ENCODE measurements at places on chromosomes 12 and 14. TPM values are rescaled to one million over a fixed set of nuclear protein-coding genes. Genes with fewer than 3 reads are reported as not detected.

DNA sequence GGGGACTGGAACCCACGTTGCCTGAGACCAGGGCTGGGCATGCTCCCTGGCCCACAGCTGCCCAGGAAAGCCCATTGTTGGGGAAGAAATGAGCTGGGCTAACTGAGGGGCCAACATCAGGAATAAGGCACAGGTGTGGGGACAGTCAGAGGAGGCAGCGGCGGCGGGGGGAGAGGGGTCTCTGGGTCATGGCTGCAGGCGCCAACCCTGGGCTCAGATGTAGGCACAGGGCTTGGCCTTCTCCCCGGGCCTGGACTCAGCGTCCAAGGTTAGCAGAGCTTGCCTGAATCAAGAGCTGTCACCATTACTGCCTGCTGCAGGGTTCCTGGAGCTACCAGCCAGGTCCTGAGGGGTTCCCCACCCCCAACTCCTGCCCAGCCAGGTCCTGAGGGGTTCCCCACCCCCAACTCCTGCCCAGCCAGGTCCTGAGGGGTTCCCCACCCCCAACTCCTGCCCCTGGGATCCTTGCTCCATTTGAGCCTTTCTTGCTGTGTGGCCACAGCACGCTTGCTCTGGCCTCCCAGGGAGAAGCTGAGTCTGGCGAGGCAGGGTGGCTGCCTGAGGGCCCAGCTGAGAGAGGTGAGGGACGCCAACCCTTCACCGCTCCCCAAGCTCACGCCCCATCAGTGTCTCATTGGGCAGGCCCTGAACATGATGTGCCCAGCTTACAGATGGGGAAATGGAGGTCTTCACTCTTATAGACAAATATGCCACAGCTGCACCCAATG lies 6.2 kb downstream of the CHGA start:
- H3K4me1 ChIP-seq = no peaks in the 10 kb centered on the region
- H3K36me3 ChIP-seq = no peaks in the 10 kb centered on the region
- H3K27ac ChIP-seq = no peak overlapping the region
- H3K4me3 ChIP-seq = no peak overlapping the region

C14orf39 gene
- total RNA-seq = 0.56 TPM

NGB gene
- total RNA-seq = not detected

GOLGA3 gene
- 40.4 TPM for total RNA-seq

HPD gene
- total RNA-seq = not detected

OR4K2 gene
- total RNA-seq = not detected

DNA sequence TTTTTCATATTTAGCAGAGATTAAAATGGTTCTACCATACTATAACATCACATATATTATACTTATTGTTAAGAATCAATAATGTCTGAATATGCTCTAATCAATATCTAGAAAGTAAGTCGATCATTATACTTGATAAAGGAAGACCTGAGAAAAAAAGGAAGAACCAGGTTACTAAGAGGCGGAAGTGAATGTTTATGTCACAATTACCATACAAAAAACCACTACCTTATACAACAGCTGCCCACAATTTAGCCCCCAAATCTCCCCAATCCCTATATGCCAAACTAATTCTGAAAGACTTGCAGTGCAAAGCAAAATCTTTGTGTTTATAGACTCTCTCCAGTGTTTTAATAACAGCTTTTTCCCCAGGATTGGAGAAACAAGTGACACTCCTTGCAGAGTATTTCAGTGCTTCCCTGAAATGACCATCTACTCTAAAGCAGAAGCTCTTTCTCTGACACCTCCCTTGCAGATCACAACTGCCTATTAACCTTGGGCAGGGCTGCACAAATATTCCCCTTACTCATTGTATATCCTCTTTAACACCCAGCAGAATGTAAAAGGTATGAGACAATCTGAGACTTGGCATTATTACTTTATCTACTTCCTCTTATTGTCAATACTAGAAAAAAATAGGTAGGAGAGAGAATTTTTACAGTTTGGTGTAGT lies 12.7 kb upstream of the SLC2A3 start:
- no peak for DNase-seq
- no peaks in the 10 kb centered on the region for H3K4me1 ChIP-seq
- H3K27me3 ChIP-seq = no peaks in the 10 kb centered on the region
- peak overlapping the region; percentile 20 for H3K27ac ChIP-seq

EGLN3 gene
- 26.6 TPM for total RNA-seq

GRCh38 chr12:55698241-55698955 lies 9.3 kb downstream of the ITGA7 start:
- H3K27ac ChIP-seq = no peak overlapping the region
- no peak for DNase-seq
- peaks cover 20% of the 10 kb centered on the region for H3K36me3 ChIP-seq
- H3K4me3 ChIP-seq = no peak overlapping the region
- no peaks in the 10 kb centered on the region for H3K4me1 ChIP-seq

TAS2R19 gene
- 1.8 TPM for total RNA-seq

DNA sequence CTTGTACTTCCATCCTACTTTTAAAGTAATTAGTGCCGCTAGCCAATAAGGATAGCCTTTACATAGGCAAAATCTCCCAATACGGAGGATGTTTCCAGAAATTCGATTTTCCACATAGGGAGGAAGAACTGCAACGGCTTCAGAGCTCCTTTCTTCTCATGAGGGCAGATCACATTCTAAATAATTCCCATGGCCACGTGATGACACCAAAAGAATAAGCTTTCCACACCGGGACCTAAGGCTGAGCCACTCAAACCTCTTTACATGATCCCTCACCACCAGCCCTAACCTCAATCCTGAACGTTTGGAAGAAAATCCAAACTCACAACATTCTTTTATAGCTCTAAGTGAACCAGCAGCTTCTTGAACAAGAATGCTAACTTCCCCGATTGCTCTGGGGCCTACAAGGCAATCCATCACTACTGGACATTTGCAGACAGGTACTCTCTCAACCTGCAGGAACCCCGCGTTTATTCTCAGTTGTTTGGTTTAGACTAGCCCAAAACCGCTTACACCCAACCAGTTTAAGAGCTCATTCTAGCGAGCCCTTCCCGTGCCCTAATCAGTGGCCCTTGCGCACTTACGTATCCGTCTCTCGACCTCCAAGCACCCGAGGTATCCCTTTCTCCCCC lies 884 bp downstream of the CAPRIN2 start:
- no peaks in the 10 kb centered on the region for H3K36me3 ChIP-seq
- peak overlapping the region; percentile 74 for H3K4me3 ChIP-seq
- DNase-seq = no peak
- H3K27ac ChIP-seq = peak overlapping the region; percentile 84
- no peaks in the 10 kb centered on the region for H3K27me3 ChIP-seq

- H3K4me3 ChIP-seq = no peak overlapping the region
- no peak for DNase-seq
- no peaks in the 10 kb centered on the region for H3K4me1 ChIP-seq
Observed at GRCh38 chr14:71212683-71213107, 305.4 kb downstream of the PCNX1 start.

- no peak overlapping the region for H3K27ac ChIP-seq
- H3K4me3 ChIP-seq = no peak overlapping the region
- no peaks in the 10 kb centered on the region for H3K27me3 ChIP-seq
- no peaks in the 10 kb centered on the region for H3K36me3 ChIP-seq
Observed at GRCh38 chr12:2540535-2540941, 254.2 kb upstream of the FKBP4 start.

GRCh38 chr14:55318694-55319093 lies 47.5 kb downstream of the FBXO34 start:
- DNase-seq = no peak
- peaks cover 9% of the 10 kb centered on the region for H3K4me1 ChIP-seq
- no peaks in the 10 kb centered on the region for H3K36me3 ChIP-seq
- no peak overlapping the region for H3K27ac ChIP-seq

- no peak overlapping the region for H3K4me3 ChIP-seq
- no peak overlapping the region for H3K27ac ChIP-seq
- no peaks in the 10 kb centered on the region for H3K27me3 ChIP-seq
Observed at GRCh38 chr14:75545907-75546306, 23.6 kb downstream of the BATF start.

MGP gene
- total RNA-seq = not detected

DNA sequence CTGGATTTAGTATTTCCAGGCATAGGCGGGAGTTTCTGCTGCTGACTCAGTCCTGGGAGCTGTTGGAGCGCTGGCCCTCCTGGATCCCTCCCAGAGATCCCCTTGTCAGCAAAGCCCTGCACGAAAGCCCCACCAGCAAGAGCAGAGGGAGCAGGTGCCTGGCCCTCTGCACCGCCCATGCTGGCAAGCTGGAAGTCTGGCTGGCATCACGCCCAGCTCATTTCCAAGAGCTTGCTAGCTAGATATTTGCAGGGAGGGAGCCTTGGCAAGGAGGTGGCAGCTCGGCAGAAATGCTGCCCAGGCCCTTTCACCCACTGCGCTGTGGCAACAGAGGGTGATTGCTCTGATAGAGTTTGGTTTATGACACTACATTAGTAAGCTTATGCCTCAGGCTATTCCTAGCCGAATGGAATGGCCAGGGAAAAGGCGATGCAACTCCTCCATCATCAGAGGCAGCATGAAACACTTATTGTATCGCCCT lies 193.9 kb downstream of the EMP1 start:
- peak; percentile 32 for DNase-seq
- H3K36me3 ChIP-seq = no peaks in the 10 kb centered on the region
- H3K4me1 ChIP-seq = no peaks in the 10 kb centered on the region
- H3K27me3 ChIP-seq = peaks cover 15% of the 10 kb centered on the region

DNA sequence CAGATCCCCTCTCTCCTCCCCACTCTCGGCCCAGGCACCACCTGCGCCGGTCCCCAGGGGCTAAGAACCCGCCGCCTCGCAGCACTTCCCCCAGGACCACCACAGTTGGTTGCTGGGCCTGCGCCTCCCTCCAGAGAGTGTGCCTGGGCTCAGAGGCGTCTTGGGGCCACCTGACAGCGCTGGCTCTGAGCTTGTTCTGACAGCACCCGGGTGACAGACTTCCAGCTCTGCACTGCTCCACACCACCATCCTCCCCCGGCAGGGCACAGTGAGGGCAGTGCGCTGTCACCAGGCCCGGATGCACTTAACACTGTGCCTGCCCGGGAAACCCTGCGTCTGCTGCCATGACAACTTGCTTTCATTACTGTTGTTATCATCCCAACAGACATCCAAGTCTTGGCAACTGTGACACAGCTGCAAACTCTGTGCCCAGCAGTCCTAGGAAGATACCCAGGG lies 6.6 kb downstream of the BRF1 start:
- DNase-seq = peak; percentile 47
- H3K36me3 ChIP-seq = no peaks in the 10 kb centered on the region
- H3K4me1 ChIP-seq = no peaks in the 10 kb centered on the region
- H3K27me3 ChIP-seq = no peaks in the 10 kb centered on the region

GRCh38 chr12:124286414-124286813 lies 8.5 kb upstream of the RFLNA start:
- no peaks in the 10 kb centered on the region for H3K36me3 ChIP-seq
- no peaks in the 10 kb centered on the region for H3K27me3 ChIP-seq
- no peak overlapping the region for H3K27ac ChIP-seq
- no peak overlapping the region for H3K4me3 ChIP-seq

GRCh38 chr14:44640416-44640815 lies 133.3 kb upstream of the FSCB start:
- no peak for DNase-seq
- H3K27me3 ChIP-seq = no peaks in the 10 kb centered on the region
- no peak overlapping the region for H3K27ac ChIP-seq
- H3K4me3 ChIP-seq = no peak overlapping the region

GRCh38 chr12:14979468-14979867 lies 6.6 kb downstream of the PDE6H start:
- no peaks in the 10 kb centered on the region for H3K36me3 ChIP-seq
- no peak for DNase-seq

DNA sequence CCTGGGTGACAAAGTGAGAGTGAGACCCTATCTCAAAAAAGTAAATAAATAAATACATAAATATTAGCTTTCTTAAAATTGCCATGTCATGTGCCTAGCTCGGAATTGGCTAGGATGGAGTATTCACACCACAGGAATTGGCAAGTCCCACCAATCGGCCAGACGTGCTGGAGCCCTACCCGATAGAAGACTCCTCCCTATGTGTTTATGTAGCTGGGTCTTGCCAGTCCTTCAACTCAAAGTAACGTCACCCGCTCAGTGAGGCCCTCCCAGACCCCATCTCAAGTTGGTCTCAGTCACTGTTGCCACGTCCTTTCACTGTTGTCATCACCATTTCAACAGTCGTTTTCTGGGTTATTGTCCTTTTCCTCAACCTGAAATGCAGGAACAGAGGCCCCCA lies 20.2 kb downstream of the VRTN start:
- no peaks in the 10 kb centered on the region for H3K27me3 ChIP-seq
- no peak for DNase-seq
- no peaks in the 10 kb centered on the region for H3K4me1 ChIP-seq

C12orf50 gene
- not detected for total RNA-seq

ADCY6 gene
- 60.1 TPM for total RNA-seq

CAPS2 gene
- 6.0 TPM for total RNA-seq

KRT82 gene
- total RNA-seq = not detected

DNA sequence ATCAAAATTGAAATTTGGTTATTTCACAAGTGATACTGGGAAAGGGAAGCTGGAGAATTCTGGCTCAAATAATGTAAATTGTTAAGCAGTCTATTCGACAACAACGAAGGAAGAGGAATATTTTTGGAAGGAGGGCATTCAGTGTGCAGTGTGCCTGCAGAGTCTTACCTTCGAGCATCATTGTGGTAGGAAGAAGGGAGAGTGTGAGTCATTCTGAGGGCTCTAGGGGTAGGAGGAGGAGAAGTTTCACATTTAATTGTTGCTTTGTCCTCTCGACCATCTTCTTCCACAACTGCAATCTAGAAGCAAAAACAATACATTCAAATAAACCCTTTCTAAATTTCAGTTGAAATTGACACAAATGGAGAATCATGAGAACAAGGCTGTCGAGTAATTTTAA lies 263.0 kb downstream of the ACSS3 start:
- H3K4me1 ChIP-seq = no peaks in the 10 kb centered on the region
- DNase-seq = no peak
- H3K27ac ChIP-seq = no peak overlapping the region
- no peak overlapping the region for H3K4me3 ChIP-seq

ANKRD33 gene
- 0.30 TPM for total RNA-seq

DNA sequence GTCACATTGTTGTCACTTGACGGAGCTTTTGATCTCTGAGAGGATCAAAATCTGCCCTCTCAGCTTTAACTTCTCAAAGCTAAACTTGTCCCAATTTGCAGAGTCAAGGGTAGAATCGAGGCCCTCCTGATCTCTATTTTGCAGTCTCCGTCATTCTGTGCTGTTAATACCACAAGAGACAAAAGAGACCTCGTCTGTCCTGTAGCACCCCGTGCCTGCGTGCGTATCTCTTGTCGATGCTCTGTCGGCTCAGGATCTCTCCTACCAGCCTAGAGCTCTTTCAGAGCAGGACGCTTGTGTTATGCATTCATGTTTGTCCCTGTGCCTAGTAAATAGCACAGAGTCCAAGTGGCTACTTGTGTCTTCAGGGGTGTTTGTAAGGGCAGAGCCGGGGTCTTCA lies 5.1 kb downstream of the EVL start:
- H3K4me1 ChIP-seq = peaks cover 18% of the 10 kb centered on the region
- H3K27me3 ChIP-seq = no peaks in the 10 kb centered on the region
- H3K36me3 ChIP-seq = no peaks in the 10 kb centered on the region
- no peak overlapping the region for H3K4me3 ChIP-seq
- DNase-seq = no peak

- H3K4me3 ChIP-seq = no peak overlapping the region
- H3K27ac ChIP-seq = no peak overlapping the region
- no peaks in the 10 kb centered on the region for H3K27me3 ChIP-seq
- no peak for DNase-seq
- no peaks in the 10 kb centered on the region for H3K36me3 ChIP-seq
- H3K4me1 ChIP-seq = no peaks in the 10 kb centered on the region
Observed at GRCh38 chr12:64950711-64951298, 126.4 kb downstream of the TBC1D30 start.

GRCh38 chr12:46271863-46272262 lies 3.0 kb upstream of the SLC38A1 start:
- H3K4me1 ChIP-seq = peaks cover 6% of the 10 kb centered on the region
- no peak overlapping the region for H3K4me3 ChIP-seq
- DNase-seq = no peak
- no peaks in the 10 kb centered on the region for H3K36me3 ChIP-seq
- H3K27me3 ChIP-seq = no peaks in the 10 kb centered on the region
- H3K27ac ChIP-seq = no peak overlapping the region

All from cardiac muscle cell (in vitro differentiated cells and primary cell).